Left ventricle myocardium inferior (tissue), 1 donor: ENCODE measurements at places on chromosomes 4 and X. TPM values are rescaled to one million over a fixed set of nuclear protein-coding genes. Genes with fewer than 3 reads are reported as not detected.
A peak's percentile ranks its signal among the peaks of the same experiment; 100 is the strongest.

GRCh38 chrX:41522671-41523070, 75.5 kb downstream of the NYX start:
- no peak for DNase-seq

DNA sequence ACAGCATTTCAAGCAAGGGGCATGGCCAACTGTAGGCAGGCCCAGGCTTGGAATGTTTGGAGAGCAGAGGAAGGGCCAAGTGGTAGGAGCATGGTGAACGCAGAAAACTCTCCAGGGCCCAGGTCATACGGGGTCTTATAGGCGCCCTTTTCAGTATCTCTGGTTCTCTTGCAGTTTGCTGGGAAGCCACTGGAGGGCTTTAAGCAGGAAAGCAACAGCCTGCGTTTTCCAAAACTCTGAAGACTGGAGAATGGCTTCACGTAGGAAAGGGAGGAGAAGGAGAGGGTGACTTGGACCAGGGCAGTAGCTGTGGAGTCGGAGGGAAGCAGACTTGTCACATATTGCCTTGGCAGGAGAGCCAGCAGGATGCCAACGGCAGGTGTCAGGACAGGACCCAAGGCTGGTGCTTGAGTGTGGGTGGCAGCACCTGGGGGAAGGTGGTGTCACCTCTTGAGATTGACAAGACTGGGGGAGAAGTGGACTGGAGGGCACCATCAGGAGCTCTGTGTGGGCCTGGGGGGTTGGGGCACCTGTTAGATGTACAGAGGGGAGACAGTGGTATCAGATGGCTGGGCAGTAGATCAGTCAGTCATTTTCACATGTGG, 21.9 kb downstream of the TKTL1 start:
- no peak for DNase-seq

DNA sequence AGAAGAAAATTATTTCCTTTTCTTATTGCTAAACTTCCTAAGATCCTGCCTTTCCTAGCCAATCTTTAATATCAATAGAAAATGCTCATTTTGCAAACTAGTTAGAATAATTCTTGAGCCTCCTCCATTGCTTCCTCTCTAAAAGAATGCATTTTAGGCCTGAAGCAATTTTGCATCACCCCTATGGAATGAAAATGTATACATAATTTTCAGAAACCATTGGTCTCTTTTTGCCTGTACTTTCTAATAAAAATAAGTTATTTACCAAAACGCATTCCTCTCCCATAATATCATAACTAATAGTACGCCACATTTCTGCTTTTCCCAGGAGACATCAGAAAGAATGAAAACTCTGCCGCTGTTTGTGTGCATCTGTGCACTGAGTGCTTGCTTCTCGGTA, 1.7 kb downstream of the MUC7 start:
- no peak for DNase-seq

Gene UGDH
- total RNA-seq, result 11.5 TPM

DNA sequence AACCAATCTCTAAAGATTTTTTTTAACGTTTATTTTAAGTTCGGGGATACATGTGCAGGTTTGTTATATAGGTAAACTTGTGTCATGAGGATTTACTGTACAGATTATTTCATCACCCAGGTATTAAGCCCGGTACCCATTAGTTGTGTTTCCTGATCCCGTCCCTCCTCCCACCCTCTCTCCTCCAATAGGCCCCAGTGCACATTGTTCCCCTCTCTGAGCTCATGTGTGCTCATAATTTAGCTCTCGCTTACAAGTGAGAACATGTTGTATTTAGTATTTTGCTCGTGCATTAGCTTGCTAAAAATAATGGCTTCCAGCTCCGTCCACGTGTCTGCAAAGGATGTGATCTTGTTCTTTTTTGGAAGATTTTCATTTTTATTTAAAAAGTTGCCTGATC, 2309.4 kb upstream of the AGA start:
- no peak for DNase-seq

DNA sequence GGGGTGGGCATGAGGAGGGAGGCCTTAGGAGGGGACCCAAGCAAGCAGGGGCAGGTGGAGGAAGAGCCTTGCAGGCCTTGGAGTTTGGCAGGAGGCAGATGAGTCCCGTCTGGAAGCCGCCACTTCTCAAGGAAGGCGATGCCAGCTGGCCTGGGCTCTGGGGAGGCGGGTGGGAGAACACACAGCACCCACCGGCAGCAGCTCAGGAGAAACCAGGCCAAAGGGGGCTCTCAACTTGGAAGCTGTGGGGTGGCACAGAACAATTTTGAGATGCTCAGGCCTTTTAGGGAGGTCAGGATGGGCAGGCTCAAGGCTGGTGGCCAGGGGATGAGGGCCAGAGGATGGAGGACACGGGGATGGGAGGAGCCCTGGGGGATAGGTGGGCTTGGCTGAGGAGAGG, 11.6 kb upstream of the DUSP9 start:
- DNase-seq, result no peak

DNA sequence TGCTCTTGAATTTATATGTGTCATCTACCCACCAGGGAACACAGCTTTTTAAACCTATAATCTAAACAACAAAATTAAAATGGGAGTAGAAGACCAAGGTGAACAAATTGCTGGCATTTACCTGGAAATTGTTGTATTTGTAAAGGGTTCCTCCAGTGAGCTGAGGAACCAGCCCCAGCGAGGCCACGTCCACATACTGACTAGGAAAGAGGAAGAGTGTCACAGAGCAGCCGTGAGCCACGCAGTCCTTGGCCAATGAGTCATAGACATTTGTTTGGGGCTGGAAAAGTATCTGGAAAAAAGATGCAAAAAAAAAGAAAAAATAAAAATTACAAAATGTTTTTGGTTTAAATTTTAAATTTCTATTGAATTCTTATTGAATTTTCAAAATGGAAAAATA, 58.7 kb downstream of the METTL14 start:
- no peak for DNase-seq

Gene HPSE
- 1.1 TPM for total RNA-seq

GRCh38 chr4:7135389-7135746, 57.0 kb upstream of the SORCS2 start:
- DNase-seq, result no peak

Gene RNF150
- total RNA-seq, result 68.0 TPM

GRCh38 chr4:62517716-62518115, 1317.6 kb downstream of the ADGRL3 start:
- no peak for DNase-seq

Gene PPEF2
- total RNA-seq, result not detected

DNA sequence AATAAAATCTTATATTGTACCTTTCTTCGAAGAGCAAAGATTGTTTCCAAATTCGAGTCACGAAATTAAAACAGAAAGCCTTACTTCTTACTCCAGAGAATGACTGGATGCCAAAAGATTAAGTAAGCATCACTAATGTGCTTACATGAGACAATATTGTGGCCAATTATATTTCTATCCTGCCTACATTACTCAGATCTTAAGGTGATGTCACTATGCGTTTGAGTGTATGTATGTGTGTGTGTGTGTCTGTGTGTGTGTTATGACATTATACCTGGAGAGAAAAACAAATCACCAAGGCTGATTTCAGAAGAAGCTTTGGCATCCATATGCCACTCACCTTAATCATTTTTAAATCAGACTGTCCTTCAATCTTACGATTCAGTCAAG, 556.3 kb downstream of the PPARGC1A start:
- no peak for DNase-seq

Gene FHIP1A
- total RNA-seq, result 21.4 TPM

GRCh38 chr4:108596344-108596743, 24.0 kb upstream of the RPL34 start:
- DNase-seq, result no peak

DNA sequence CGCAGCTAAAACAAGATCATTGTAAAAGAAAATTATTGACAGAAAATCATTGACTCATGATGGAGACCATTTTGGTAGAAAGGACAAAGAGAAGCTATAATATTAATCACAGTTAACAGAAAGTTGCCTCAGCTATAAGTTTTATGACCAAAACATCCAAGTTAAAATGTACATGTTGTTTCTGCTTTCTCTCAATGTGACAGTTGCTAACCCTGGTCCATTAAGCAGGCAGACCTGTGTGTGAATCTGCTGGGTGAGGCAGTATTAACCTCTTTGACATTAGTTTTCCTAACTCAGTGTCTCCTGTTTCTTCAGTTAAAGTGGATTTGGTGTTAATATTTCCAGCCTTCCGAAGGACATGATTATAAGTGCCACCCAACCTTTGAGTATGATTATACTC, 94.8 kb upstream of the DCLK2 start:
- no peak for DNase-seq

Gene MGST2
- total RNA-seq, result 134 TPM

DNA sequence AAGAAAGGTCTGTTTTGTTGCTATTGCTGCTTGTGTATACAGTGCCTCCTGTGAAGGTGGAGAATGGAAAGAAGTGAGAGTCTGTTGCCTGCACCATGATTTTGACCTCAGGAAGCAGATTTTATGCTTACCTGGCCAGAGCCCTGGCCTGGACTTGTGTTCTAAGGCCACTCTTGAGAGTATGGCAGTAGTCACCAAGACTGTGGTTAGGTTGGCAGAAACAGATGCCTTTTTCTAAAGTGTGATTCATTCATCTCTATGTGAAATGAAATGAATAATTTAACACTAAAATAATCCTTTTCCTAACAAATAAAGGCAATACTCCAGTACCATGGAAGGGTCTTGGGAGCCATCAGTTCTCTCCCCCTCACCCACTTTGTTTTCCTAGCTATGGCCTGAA, 161.8 kb downstream of the DCLK2 start:
- DNase-seq, result no peak

- no peak for DNase-seq
Measured at GRCh38 chrX:141469469-141469868, 115.1 kb downstream of the SPANXA1 start.

DNA sequence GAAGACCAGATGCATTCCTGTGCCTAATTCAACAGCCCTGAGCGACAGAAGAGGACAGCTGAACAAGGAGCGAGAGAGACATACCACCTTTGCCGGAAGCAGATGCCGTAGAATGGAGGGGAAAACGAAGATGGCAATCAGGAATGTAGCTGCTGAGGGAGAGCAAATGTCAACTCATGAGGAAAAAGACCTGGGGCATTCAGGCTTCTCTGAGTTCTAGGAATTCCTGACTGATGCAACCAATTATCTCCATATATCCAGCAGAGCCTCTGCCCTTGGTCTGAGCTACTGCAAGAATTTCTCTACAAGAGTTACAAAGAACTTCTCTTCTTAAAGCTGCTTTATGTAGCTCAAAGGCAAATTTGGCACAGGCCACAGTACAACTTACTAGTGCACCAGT, 40.5 kb upstream of the INPP4B start:
- no peak for DNase-seq

GRCh38 chr4:8200302-8200975, 1.3 kb downstream of the SH3TC1 start:
- DNase-seq, result peak; percentile 82

DNA sequence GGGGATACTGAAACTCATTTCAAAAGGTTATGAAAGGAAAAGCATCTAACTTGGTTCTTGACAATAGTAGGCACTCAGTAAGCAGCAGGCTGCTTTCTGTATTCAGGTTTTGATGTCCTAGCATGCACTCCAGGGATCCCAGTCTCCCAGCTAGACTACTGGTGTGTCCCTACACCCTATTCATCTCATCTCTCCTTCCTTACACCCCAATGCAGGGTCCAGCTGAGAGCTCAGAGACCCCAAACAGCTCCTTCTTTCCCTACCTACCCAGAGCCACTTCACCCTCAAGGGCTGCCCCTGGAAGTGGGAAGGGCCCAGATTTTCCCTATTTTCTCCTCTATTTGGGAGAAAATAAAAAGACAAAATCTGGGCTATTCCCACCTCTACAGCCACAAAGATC, 1.6 kb upstream of the EFNB1 start:
- DNase-seq, result no peak

GRCh38 chrX:2457289-2458133, 43.3 kb downstream of the DHRSX start:
- DNase-seq, result no peak

Gene MEPE
- total RNA-seq, result not detected

Gene GPR82
- total RNA-seq, result 0.19 TPM

Gene ANOS1
- 5.0 TPM for total RNA-seq

DNA sequence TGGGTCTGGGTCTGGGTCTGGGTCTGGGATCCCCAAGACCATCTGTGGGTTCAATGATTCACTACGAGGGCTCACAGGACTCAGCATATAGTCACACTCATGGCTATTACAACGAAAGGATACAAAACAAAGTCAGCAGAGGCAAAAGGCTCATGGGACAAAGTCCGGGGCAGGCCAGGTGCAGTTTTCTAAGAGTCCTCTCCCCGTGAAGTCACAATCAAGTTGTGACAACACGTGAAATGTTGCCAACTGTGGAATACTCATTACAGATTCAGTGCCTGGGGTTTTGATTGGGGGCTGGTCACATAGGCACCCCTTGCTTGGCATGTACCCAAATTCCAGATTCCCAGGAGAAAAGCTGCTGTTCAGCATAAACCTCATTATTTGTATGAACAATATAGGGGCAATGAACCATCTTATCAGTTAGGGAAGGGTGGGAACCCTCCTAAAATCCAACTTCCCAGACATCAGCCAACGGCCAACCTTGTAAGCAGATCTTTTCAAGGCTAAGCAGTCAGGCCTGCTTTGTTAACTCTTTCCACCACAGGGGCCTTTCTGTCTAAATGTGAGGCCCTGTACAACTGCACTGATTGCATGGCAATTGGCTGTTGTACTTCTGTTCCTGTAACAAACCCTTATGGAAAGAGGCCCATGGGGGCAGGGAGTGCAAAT, 58.2 kb upstream of the DIPK2B start:
- DNase-seq, result no peak

DNA sequence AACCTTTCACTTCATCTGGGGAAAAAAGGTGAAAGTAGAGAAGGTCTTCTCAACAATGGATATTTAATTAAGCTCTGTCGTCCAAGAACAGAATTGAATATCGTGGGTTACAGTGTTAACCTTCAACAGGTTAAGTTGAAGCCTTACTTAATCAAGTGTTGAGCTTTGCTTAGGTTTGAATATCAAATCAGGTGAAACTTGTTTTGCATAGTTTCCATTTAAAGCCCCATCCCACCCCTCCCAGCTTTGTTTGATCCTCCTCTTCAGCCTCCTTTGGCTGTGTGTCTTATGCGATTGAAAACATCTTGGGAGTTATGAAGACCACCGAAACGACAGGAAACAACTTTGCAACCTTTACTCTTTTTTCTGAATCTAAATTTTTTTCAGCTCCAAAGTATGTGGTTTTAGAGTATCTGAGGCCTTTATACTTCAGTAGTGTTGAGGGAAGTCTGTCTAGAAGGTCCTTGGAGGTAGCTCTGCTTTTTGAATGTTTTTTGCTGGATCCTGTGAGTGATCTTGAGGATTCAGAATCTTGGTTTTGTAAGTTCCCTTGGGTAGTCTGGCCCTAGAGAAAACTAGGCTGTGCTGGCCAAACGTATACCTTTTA, 39.1 kb downstream of the MCUB start:
- DNase-seq, result no peak
